ENCODE measurements at places on chromosomes 11 and 22.

GRCh38 chr11:84316866-84317555 is 1030.8 kb upstream of the CCDC90B start:
- no peak for DNase-seq

- no peak for DNase-seq
These were observed 38.2 kb downstream of the ZNRF3 start for GRCh38 chr22:28921585-28921879.

- no peak for DNase-seq
These were observed 5.7 kb downstream of the MUC5AC start for GRCh38 chr11:1163321-1163910.

DNA sequence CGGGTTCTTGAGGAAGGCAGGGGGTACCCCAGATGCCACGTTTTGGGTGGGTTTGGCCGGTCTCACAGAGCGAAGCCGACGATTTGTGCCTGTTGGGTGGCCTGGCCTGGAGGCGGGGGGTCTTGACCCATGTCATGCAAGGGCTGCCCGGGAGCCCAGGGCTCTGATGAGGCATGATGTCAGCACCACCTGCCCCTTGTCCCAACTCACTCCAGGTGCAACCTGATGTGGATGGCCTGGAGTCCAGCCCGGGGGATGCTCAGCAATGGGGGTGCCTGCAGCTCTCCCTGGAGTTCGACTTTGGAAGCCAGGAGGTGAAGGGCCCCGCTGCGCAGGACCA is 851 bp downstream of the SYT8 start:
- no peak for DNase-seq

GRCh38 chr11:102985850-102986249 is 30.3 kb upstream of the MMP13 start:
- no peak for DNase-seq

GRCh38 chr11:76236092-76236999 is 30.0 kb upstream of the WNT11 start:
- peak; percentile 22 for DNase-seq

DNA sequence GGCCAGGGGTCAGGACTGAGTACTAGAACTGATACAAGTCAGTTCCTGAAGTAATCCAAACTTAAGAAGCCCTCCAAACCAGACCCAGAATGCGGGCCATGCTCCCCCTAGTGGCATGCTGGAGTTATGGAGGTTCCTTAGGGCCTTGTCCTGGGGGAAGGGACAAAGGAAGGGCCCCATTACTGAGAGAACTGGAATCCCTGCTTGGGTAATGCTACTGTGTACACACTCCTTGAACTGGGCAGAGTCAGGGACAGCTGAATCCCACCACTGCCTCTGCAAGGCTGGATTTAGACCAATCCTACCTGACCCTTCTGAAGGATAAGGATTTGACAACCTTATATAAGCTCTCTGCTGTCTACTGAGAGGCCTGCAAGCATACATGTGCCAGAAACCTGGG is 97.3 kb upstream of the AKIP1 start:
- DNase-seq = peak; percentile 8

DNA sequence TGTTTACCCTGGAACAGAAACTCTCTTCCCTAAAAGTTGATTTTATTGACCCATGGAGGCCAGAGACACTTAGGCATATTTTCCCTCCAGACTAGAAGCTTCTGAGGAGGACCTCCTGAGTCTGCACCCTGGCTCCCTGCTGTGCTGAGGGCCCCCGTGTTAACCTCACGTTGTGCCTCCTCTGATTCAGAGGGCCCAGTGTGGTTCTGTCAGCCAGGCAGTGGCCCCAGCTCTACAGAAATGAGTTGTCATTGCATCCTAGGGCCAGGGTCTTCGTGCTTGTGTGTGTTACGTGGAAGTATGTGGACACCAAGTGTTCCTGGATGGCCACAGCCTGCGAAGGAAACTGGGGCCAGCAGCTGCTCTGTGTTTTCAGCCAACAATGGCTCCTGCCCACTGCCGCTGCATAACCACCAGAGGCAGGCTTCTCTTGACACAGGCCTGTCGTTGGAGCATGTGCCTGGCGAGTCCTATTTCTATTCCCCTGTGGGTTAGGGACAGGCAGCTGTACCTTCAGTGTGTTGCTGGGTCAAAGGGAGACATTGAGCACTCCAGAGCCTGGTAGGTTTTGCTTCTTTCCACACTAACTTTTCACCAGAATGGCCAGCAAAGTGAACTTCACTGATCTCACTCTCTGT is 44.5 kb downstream of the MED15 start:
- peak; percentile 30 for DNase-seq

DNA sequence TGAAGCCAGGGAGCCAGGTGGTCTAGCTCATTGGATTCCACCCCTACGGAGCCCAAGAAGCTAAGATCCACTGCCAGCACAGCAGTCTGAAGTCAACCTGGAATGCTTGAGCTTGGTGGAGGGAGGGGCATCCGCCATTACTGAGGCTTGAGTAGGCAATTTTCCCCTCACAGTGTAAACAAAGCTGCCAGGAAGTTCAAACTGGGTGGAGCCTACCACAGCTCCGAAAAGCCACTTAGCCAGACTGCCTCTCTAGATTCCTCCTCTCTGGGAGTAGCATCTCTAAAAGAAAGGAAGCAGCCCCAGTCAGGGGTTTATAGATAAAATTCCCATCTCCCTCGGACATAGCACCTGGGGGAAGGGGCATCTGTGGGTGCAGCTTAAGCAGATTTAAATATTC is 620.3 kb downstream of the NELL1 start:
- no peak for DNase-seq

GRCh38 chr11:134032501-134033091 is 36.3 kb upstream of the JAM3 start:
- DNase-seq = peak; percentile 16

DNA sequence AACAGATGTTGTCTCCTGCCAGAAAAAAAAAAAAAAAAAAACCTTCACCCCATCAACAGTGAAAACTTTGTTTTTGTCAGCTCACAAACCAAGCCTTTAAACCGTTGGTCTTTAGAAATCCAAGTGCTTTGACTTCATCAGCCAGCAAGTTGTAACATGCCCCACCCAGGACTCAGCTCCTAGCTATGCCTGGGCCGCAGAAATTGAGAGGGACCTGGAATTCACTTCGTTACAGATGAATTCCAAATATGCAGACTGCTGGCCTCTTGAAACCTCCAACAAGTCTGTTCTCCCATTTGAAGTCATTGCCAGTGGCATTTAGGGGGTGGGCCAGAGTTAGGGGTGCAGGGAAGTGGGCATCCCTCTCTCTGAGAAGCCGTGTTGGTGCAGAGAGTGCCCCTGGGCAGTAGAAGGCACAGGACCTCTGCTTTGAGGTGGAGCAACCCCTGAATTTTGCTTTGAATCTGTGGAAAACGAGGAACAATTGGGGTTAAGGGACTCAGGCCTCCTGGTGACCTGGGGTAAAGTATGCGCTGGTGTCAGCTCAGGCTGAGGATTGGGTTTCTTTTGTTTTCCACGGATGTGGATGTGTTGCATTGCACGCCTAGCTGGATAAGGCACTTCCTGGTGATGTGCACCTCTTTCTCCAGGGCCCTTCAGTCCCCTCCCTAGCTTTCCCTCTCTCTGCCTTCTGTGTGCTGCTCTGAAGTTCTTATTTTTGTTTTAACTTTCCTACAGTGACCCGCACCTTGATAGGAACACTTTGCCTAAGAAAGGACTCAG is 109.5 kb downstream of the DBX1 start:
- DNase-seq = no peak

DNA sequence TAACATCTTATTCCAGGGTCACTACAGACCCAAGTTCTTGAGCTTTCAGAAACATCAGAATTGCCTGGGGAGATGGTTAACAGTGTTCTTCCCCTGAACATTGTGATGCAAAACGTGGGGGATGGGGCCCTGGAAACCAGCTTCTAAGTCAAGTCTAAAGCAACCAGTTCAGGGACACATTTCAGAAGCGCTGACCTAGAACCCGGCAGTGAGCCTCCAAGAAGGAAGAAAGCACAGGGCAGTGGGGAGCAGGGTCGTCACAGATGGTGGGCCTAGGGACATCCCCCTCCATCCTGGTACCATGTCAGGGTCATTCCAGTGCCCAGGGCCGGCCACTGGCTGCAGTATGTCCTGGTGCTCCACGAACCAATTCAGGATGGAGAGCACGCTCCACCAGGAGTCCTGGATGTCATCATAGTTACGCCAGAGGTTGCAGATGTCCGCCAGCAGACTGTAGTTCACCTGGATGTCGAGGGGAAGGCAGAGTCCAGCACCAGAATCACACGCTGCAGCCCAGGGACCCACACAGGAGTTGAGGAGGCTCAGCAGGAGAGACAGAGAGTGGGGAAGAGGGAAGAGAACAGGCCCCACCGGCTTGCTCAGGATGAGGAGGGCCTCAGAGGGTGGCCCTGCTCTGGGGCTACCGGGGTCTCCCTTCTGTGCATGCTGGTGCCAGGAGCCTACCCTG is 5.0 kb downstream of the NAGA start:
- no peak for DNase-seq

DNA sequence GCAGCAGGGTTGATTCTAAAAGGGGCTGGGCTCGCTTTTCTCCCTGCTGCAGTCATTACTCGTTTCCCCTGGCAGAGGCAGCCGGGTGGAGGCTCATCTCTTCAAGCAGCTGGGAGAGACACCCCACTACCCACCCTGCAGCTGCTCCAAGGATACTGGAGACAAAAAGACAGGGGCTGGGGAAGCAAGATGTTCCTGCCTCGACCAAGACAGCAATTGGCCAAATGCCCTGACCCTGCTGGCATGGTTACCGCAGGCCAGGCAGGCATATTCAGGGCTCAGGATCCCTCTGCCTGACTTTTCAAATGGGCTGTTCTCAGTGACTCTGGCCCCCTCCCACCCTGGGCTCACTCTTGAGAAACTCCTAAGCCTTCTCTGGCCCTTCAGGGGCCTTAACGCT is 6.8 kb upstream of the RGL4 start:
- no peak for DNase-seq

DNA sequence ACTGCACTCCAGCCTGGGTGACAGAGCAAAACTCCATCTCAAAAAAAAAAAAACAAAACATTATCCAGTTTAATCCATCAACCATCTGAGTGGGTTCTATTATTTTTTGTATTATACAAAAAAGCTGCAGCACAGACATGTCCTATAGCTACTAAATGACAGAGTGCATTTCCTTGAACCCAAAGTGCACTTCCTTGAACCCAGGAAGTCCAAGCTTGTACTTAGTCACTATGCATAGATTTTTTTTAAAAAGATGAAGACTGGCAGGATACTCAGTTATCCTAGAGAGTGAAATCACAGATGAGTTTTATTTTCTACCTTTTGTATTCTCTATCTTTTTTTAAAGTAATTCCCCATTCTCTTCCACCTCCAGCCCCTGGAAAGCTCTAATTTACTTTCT is 8.0 kb upstream of the RRAS2 start:
- DNase-seq = no peak

DNA sequence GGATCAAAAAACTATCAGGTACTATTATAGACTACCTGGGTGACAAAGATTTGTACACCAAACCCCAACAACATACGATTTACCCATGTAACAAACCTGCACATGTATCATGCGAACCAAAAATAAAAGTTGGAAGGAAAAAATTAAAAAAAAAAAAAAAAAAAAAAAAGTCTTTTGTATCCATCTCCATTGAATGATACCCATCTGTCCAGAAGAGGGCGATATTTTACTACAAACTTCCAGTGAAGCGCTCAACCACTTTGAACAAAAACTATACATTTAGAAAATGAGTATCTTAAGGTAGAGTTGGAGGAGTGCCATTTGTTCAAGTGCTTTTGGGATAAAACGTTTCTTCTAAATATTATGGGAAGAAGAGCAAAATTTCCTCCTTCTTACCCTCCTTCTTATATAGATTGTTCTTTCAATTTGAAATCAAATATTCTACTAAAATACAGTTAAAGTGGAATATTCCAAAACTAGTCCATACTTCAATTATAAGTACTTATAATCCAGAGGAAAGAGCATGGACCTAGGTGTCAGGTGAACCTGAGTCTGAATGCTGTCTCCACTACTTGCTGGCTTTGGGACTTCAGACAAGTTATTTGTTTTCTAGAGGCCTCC is 23.3 kb downstream of the ARL14EP start:
- DNase-seq = no peak

- DNase-seq = no peak
These were observed 11.8 kb downstream of the ABTB2 start for GRCh38 chr11:34345991-34346480.

DNA sequence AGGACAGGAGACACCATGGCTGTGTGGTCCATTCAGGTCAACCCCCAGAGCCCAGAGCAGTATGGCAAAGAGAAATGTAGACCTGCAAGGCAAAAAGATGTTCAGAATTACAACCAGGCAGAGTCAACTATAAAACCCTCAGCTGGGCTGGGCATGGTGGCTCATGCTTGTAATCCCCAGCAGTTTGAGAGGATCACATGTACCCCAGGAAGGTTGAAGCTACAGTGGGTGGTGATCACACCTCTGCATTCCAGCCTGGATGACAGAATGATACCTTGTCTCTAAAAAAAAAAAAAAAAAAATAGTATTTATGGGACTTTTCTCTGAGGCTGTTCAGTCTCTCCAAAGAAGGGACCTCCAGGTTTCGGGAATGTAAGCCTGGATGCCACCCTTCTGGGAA is 18.4 kb upstream of the LDHA start:
- no peak for DNase-seq

DNA sequence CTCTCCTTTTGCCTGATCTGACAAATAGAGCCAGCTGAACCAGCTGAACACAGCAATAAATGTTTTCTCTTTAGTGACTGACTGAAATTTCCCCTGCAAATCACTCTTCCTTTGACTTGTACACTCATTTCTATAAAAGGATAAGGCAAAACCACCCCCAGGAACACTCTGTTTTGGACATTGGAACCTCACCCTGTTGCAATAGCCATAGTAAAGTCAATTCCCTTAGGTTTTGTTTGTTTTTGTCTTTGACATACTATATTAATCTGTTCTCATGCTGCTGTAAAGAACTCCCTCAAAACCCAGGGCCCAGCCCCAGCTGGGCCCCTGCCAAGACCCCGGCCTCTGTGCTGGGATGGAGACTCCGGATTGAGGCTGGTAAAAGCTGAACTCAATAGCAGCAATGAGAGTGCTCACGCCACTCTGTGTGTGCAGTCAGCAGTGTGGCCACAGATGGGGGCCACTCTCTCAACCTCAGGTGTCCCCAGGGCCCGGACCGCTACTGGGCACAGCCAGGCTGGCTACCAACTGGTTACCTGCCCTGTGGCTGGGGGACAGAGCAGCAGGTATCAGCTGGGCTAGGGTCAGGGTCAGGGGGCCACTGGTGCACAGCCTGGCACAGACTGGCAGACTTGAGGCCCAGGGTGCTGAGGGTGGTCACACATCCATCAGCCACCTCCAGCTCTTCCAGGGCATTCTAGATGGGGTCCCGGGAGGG is 597.4 kb downstream of the LUZP2 start:
- no peak for DNase-seq

DNA sequence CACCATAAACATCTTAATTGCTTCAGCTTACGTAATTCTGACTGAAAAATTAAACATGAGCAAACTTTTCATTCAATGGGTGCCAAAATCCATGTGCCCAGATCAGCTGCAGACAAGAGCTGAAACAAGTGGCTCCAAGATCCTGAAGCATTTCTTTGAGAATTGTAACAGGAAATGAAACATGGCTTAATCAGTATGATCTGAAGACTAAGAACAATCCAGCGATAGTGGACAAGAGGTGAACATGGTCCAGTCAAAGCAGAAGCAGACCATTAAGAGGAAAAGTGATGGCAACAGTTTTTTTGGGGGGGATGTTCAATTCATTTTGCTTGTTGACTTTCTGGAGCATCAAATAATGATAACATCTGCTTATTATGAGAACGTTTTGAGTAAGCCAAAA is 1964.5 kb upstream of the RAG2 start:
- DNase-seq = no peak

GRCh38 chr11:126583594-126584427 is 228.3 kb downstream of the ST3GAL4 start:
- DNase-seq = no peak

- no peak for DNase-seq
These were observed 104.8 kb downstream of the NECTIN1 start for GRCh38 chr11:119624102-119624615.

All from stimulated activated CD4-positive, alpha-beta T cell treated with anti-CD3 and anti-CD28 coated beads, Interleukin-4, amount 100 ng/mL, for 4 hours (primary cell).